ENCODE measurements at places on chromosomes 1 and 21. TPM values are rescaled to one million over a fixed set of nuclear protein-coding genes. Genes with fewer than 3 reads are reported as not detected.

The ZBTB7B gene
- polyA plus RNA-seq, result 22.2 TPM

The LCE3D gene
- polyA plus RNA-seq, result 0.58 TPM

DNA sequence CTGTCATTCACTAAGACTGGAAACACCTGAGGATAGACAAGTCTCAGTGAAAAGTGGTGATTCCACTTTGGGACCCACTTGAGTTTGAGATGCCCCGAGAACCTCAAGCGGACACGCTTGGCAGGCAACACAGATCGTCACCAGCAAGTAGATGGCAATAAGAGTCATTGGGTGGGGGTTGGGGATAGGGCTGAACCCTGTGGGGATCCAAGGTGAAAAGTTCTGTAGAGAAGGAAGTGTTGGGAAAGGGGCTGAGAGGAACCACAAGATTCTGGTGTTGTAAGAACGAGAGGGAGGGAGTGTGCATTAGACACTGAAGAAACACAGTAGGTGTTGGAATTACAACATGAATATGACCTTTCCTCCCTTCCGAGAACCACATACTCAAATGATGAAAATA is 45.4 kb upstream of the TDRD10 start:
- DNase-seq, result no peak

DNA sequence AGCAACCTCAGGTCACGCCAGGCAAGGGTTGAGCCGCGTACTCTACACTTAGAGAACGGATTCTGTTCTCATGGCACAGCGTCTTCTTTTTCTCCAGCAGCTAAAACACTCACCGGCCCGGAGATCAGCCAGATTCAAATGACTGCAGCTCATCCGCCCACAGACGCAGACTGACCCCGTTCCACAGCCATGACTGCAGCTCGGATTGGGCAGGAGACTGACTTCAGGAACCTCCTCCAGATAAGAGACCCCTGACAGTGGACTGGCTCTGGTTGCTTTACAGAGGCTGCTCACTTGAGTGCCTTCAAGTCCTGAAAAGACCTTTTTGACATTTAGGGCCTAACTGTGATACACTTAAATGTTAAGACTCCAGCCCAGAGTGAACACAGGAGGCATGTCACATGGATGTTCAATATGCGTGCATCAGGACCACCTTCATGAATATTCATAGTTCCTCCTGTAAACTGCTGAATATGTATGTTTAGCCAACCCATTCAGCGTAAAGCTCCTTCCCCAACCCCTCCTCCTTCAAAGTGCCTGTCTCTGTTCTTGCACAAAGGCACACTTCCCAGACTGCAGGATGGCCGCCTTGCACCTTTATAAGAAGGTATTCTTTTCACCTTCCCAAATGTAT is 42.6 kb downstream of the BACE2 start:
- DNase-seq, result no peak

- no peak for DNase-seq
Measured at GRCh38 chr1:160236806-160237205, 25.5 kb downstream of the DCAF8 start.

- DNase-seq, result no peak
Measured at GRCh38 chr1:233704898-233705723, 91.2 kb downstream of the KCNK1 start.

DNA sequence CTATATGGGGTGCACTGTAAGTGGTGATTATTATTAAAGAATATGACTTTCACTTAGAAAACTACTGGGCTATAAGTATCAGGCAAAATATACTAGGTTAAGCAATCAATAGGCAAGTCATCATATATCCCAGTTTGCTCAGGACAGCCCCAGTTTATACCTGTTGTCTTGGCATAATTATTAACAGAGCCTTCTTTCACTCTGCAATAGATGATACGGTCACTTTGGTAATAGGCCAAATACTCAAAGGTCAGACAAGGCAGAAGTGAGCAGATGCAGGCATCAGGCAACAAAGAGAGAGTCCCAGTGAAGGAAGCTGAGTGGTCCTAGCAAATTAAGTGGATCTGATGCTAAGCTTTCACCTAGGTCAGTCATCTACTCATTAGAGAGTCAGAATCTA is 599.9 kb downstream of the LMO4 start:
- DNase-seq, result no peak

DNA sequence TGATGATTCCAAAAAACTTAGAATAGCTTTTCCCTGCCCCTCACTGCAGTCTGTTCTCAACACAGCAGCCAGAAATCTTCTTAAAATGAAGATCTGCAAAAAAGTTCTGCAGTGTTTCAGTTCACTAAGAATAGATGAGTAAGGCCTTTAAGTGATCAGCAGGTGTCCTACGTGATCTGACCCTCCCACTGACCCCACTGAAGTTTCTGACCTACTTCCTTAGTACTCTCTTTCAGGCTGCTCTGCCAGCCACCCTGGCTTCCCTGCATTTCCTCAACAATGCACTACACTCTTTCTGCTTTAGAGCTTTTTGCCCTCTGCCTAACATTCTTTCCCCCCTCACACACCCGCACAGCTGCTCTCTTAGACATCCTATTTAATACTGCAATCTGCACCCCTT is 182.5 kb downstream of the AKT3 start:
- no peak for DNase-seq

DNA sequence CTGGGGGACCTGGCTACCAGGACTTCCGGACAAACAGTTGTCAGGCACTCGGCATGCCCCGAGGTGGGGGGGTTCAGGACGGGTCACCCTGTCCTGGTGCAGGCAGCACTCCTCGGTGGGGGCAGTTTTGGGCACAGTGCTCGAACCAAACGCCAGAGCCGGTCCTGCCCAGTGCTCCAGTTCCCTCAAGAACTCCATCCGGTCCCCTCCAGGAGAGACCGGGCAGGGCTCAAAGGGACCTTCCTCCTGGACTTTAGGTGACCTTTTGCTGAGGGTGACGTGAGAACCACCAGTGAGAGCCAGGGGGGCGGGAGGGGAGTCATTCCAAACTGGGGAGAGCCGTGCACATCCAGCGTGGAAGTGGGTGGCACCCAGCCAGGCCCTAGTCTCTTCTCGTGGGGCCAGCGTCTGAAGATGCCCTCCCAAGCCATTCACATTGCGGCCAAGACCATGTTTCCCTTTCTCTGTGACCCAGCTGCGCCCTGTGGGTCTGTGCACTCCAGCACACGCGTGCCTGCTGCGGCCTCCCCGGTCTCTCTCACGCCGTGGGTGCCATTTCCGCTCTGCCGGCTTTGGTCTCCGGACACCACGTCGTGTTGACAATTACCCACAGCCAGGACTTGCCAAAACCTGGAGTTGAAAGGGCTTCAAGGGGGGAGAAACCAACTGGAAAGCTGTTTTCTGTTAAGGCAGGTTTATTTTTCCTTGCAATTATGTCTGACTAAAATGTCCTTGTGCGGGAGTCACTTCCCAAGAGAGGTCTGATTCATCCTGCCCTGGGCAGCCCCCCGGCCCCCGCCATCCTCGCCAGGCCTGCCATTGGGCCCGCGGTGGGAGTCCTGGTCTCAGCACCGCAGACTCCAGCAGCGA is 178.8 kb upstream of the ARHGEF16 start:
- no peak for DNase-seq

GRCh38 chr1:13700521-13701270 is 708 bp downstream of the PRDM2 start:
- DNase-seq, result peak; percentile 12

GRCh38 chr1:193068013-193068412 is 8.6 kb downstream of the RO60 start:
- DNase-seq, result no peak

DNA sequence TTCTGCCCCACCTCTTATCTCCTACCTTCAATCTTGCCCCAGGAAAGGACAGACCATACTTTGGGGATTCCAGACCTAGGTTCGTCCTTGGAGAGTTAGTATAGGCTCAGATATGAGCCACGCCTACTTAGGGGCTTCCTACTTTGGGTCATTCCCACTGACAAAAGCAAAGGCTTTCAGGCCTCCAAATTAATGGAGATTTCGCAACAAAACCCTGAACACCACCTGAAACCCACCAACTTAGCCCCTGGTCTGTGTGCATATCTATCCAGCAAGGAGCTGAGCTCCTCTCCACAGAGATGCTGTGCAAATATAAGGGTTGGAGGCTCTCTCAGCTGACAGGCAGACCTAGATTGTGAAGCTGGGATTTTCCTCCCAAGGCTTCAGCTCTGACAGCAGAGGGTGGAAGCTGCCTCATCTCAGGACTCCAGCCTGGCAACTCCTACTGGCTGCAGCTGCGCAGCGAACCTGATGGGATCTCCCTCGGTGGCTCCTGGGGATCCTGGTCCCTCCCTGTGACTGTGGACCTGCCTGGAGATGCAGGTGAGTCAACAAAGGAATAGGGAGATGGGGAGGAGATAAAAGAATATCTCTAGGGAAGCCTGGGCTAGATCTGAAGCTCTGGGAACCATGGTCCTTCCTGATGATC is 2.1 kb downstream of the MPL start:
- no peak for DNase-seq
